ENCODE measurements at places on chromosomes 2 and 18.

DNA sequence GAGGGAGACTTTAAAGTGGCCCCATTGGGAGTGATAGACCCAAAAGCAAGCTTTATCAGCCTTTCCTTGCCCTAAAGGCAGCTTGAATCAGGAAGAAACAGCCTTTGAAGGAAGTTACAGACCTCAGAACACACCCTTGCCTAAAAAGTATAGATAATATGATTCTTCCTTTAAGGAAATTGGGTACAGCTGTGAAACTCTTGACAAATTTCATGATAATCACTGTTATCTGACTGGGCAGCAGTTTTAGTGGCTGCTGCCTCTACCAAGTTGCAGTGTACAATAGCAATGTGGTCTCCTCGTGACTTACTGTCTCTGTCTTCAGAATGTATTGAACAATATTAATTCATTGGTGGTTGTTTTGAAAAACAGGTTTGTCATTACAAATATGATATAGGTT, 16.7 kb downstream of the HOXD1 start:
- H3K27me3 ChIP-seq = no peaks in the 10 kb centered on the region
- no peaks in the 10 kb centered on the region for H3K4me1 ChIP-seq
- H3K27ac ChIP-seq = no peak overlapping the region
- no peaks in the 10 kb centered on the region for H3K36me3 ChIP-seq
- H3K4me3 ChIP-seq = no peak overlapping the region

DNA sequence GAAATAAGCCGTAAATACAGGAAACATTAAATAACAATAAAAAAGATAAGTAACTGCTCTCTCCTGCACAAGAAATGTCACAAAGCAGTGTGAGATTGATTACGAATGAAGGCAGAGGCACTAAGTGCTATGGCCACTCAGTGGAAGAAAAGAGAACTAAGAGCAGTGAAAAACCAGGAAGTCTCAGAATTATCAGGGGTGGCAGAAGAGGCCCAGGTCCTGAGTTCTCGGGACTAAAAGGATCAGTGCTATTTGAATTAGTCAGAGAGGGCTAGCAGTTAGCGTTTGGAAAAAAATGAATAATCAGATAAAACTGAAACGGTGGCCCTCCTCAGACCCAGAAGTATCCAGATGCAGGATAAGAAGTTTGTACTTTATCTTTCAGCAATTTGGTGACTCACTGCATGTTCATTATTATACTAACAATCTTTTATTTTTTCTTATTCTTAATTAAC, 367.1 kb downstream of the ZEB2 start:
- no peak overlapping the region for H3K27ac ChIP-seq
- no peak overlapping the region for H3K4me3 ChIP-seq

- no peak for DNase-seq
- no peak overlapping the region for H3K4me3 ChIP-seq
- peaks cover 5% of the 10 kb centered on the region for H3K4me1 ChIP-seq
- H3K36me3 ChIP-seq = no peaks in the 10 kb centered on the region
- H3K27ac ChIP-seq = no peak overlapping the region
Observed at GRCh38 chr18:76824754-76825153, 2.4 kb downstream of the ZNF236 start.

DNA sequence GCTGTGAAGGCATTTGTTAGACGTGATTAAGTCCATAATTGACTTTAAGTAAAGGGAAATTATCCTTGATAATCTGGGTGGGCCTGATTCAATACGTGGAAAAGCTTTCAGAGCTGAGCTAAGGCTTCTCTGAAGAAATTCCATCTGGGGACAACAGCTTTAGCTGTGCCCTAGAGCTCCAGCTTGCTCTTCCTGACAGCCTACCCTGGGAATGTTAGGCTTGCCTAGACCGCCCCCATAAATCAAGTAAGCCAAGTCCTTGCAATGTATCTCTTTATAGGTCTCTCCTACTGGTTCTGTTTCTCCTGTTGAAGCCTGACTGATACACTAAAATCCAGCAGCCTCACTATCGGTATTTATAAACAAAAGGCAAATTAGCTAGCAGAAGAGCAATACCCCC, 160.0 kb downstream of the STK39 start:
- H3K27ac ChIP-seq = no peak overlapping the region
- H3K4me1 ChIP-seq = no peaks in the 10 kb centered on the region
- no peaks in the 10 kb centered on the region for H3K36me3 ChIP-seq
- H3K27me3 ChIP-seq = no peaks in the 10 kb centered on the region
- DNase-seq = peak; percentile 65

Data from kidney (tissue), 22 donors.